Umbilical cord (tissue), 2 donors: ENCODE measurements at places on chromosomes 4 and X. TPM values are rescaled to one million over a fixed set of nuclear protein-coding genes. Genes with fewer than 3 reads are reported as not detected.

DNA sequence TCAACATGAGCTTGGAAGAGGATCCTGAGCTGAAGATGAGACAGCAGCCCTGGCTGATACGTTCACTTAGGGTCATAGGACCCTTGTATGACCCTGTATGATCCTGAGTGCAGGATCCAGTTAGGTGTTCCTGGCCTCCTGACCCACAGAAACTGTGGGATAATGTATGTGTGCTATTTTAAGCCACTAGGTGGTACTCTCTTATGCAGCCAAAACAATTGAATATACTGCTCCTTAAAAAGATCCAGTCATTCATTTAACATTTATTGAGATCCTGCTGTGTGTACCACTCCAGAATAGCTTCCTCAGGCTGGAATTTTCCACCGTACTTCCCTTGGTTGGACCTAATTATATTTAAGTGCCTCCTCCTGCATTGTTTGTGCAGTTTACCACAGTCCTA lies 167.1 kb downstream of the AMELX start:
- DNase-seq, result no peak

Gene TRIM61
- 12.3 TPM for total RNA-seq

Gene NEUROG2
- total RNA-seq, result 2.2 TPM

DNA sequence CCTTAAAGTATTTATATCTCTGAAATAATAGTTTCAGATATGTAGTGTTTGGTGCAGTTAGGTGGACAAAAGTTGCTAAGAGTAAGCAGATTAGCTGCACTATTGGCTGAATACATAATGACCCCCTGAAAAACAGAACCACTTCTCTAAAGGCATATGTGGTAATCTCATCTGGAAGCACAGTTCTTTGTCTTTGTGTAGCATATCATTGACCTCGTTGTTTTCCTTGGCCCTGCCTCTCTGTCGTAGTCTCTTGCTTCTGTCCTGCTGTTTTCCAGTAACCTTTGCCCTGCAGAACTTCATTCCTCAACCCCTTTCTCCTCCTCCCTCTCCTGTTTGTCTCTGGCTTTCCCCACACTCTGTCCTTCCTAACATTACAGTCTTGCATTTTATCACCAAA lies 41.4 kb downstream of the JADE3 start:
- no peak for DNase-seq

Gene SH3BGRL
- 217 TPM for total RNA-seq

Gene HDX
- 3.4 TPM for total RNA-seq

Gene PAGE2
- not detected for total RNA-seq

- no peak for DNase-seq
Measured at GRCh38 chrX:9429767-9430166, 35.1 kb upstream of the TBL1X start.

DNA sequence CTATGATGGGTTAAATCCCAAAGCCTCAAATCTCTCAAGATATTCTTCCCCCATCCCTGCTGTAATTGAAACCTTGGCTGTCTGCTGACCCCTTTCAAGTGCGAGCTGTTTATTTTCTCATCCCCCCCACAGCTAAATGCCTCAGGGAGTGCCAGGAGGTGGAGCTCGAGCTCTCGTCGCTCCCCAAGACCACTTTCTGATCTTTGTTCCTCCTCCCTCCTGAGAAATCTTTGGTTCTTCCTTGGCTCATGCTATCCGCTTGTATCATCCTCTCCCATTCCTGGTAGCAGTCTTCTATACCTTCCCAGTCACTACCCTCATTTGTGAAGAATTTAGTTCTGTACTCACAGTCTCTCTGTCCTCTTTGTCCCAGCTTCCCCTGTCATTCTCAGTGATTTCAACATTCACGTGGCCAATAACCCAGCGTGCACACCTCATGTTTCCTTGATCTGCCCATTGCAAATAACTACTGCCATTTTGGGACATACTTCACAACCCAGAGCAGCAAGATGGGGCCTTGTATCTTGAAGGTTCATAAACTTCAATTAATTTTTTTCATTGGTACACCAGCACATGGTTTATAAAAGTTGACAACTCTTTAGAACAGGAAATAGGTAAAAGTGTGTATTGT lies 9.2 kb upstream of the SLC25A43 start:
- DNase-seq, result no peak

Gene EDNRA
- 35.4 TPM for total RNA-seq

DNA sequence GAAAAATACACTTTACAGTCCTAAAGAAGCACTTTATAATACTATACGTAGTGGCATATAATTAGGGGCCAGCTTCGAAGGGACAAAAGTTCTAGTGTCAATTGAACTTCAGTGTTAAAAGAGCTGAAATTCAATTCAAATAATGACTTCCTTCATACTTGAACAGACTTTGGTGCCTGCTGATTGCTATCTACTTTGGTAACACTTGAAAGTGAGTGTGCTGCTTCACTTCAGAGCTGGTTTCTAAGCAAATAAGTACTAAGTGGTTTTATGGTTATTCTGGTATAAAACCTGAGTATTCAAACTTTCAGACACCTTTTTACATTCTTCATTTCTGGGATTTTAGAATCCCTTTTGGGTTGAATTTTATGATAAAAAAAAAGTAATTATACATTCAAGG lies 107.0 kb downstream of the SLC4A4 start:
- DNase-seq, result no peak

- peak; percentile 48 for DNase-seq
Measured at GRCh38 chr4:82044141-82044993, 329.4 kb downstream of the HNRNPD start.
